ENCODE measurements at places on chromosomes 16 and 17. TPM values are rescaled to one million over a fixed set of nuclear protein-coding genes. Genes with fewer than 3 reads are reported as not detected.
A peak's percentile ranks its signal among the peaks of the same experiment; 100 is the strongest.

Gene FBXW10
- 0.08 TPM for total RNA-seq

Gene C17orf107
- 2.3 TPM for total RNA-seq

DNA sequence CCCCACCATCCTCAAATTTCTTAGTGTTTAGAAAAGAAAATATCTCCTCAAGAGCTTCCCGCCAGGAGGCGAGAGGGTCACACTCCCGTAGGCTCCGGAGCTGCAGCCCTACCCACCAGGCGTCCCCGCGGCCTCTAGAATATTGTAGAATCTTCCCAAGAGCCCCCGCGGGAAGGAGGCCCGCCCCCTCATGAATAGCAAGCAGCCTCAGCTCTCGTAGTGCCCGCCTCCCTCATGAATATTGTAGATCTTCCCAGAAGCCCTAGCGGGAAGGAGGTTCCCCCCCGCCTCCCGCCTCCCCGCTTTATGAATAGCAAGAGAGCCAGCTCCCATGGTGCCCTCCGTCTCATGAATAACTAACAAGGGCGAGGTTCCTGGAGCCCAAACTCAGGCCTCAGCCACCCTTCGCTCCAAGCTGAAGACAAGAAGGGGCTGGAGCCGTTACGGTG lies at the start of gene FBXO47:
TSS of gene FBXO47 (minus strand) at position 114 of the 449 bp plus-strand sequence. CDS start 4,378 bp downstream, outside the sequence.
- DNase-seq, result peak; percentile 96

GRCh38 chr16:57479976-57480753 lies 6.1 kb downstream of the DOK4 start:
- DNase-seq, result peak; percentile 72

- DNase-seq, result no peak
These were observed 21.1 kb upstream of the PYDC1 start for GRCh38 chr16:31238041-31238440.
